Endodermal cell (in vitro differentiated cells): ENCODE measurements at places on chromosomes 13 and 19.

DNA sequence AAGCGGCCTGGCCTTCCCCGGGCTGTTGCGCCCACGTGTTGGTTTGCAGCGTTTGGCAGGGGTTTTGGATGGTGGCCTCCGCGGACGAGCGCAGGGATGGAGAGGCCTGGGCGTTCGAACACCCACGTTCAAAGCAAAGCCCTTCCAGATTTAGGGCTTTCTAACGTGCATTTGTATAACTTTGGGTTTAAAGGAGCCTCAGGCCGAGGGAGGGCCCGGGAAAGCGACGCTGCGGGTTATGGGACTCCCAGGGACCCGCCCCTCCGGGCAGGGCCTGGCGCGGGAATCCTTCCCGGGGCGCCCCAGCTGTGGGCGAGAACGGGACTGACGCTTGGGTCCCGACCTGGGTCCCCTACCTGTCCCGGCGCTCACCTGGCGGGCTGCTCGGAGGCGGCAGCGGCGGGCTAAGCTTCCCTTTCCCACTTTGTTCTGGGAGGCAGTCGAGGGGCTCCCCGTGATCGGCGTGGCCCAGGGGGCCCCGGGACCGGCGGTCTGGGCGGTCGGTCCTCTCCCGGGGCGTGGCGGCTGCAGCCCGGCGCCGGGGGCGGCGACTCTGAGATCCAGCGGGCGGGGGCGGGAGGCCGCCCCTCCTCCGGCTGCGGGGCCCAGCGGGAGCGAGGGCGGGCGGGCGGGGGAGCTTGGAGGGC, at the start of gene FBXO17:
Gene FBXO17 (minus strand): TSS at position 529 of the 647 bp plus-strand sequence. CDS start 25,423 bp downstream, outside the sequence.
- peak; percentile 85 for DNase-seq

- DNase-seq: no peak
These were observed 256.9 kb downstream of the SPRY2 start for GRCh38 chr13:80083853-80084676.

DNA sequence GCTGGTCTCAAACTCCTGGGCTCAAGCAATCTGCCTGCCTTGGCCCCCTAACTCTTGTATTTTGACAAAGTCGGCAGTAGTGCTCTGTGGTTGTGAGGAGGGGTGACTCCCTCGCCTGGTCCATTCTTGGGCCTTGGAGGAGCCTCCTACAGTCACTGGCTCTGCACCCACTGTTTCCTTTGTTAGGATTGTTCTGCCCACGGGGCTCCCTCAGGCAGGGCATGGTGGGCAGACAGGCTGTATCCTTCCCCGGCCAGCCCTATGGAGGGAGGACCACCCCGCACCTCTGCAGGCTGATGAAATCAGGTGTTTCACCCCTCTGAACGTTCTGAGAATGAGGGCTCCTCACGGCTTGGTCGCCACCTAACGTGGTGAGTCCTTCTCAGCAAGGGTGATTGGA, 9.2 kb downstream of the FCAR start:
- DNase-seq: no peak

DNA sequence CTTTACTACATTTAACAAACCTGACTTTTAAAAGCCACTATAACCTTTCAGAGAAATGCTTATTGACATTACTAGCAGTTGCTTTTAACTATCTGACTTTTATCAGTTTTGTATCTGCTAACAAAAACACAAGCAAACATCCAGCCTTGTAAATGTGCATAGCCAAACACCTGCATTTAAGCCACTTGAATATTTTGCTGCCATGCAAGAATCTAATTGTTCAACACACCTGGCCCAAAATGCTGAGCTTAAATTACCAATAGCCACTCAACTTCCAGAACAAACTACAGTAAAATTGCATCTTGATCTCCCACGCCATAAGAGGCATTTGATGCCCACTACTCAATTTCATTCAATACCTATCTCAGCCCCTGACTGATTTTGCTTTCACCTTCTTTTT, 9.3 kb downstream of the ZIC5 start:
- no peak for DNase-seq

GRCh38 chr13:111265006-111265700, 55.3 kb upstream of the TEX29 start:
- DNase-seq: peak; percentile 72

DNA sequence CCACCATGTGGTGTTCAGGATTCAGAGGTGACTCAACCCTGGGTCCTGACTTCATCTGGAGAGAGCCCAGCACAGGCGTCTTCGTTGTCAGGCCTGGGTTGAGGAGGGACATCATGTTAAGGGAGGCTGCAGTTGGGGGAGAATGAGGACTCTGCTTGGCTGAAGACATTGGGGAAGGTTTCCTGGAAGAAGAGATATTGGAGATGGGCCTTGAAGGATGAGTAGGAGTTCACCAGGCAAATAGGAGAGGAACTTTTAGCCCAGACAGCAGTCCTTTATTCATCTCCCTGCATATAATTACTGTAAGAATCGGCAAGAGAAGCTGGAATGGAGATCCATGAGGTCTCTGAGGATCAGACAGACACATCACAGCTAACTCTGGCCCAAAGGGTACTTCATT, 38.9 kb downstream of the VAV1 start:
- no peak for DNase-seq

- no peak for DNase-seq
These were observed 94.2 kb downstream of the ZNF737 start for GRCh38 chr19:20471431-20471830.

DNA sequence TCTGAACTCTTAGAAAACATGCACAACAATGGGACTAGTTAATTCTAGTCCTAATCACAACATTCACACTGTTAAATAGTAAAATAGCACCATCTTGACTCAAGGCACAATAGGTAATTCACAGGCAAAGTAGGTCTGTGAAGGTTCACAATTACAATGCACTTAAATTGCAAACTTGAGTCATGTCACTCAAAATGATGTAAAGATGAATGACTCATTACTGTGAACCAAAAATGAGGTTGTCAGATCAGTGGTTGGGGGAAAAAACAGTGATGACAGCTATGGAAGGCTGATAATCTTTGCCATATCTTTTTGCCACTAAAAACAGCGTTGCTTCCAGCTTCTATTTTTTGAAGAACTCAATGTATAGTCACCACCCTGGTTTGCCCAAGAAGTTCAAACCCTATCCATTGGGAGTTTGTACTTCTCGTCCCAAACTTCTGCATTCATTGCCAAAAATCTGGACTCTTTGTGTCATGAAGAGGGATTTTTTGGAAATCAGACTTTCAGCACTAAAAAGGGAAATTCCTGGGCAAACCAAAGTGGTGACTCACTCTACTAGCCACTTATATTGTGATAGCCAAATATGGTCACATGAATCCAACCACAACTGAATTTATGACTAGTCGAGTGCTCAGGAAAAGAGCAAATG, 200.9 kb upstream of the TMTC4 start:
- DNase-seq: no peak

DNA sequence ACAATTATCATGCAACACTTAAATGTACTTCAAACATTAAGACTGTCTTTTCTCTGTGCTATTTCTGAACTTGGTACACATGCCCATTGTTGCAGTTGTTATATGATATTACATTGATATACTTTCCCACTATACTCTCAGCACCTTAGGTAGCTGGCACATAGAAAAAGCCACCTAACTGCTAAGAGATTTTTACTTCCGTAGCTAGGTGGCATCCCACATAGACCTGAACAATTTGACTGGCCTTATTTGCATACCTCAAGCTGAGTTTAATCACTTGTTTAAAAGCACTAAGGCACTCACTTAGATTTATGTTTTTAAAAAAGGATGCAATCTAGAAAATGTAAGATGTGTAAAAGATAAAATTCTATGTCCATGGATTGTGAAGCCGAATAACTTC, 194.2 kb downstream of the POU4F1 start:
- DNase-seq: no peak

GRCh38 chr19:14563989-14564651, 7.7 kb downstream of the NDUFB7 start:
- peak; percentile 98 for DNase-seq

DNA sequence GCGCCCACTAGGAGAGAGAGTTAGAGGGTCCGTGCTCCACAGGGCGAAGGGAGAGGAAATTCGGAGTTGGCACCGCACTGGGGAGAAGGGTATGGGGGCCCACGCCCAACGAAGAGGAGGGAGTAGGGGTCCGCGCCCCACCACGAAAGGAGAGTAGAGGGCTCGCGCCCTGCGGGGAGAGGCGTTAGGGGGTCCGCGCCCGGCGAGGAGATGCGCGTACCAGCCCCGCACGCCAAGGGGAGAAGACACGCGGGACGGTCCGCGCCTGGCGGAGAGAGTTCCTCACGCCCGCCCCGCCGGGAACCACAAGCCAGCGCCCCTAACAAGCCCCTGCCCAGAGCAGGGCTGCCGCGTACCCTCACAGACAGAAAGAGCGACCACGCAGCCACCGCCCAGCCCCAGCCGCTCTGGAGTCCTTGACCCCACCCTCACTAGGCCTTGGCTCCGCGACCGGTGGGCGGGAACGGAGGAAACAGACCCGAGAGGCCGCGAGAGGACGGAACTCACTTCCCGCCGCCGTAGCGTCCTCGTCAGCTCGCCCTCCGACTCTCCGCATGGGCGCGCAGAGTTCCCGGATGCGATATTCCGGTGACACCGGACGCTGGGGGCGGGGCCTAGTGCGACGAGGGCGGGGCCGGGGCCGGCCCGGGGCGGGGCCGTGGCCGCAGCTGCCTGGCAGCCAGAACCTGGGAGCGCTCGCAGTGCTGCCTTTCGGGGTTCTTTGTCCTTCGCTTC, 20.0 kb upstream of the ZSCAN18 start:
- DNase-seq: no peak

DNA sequence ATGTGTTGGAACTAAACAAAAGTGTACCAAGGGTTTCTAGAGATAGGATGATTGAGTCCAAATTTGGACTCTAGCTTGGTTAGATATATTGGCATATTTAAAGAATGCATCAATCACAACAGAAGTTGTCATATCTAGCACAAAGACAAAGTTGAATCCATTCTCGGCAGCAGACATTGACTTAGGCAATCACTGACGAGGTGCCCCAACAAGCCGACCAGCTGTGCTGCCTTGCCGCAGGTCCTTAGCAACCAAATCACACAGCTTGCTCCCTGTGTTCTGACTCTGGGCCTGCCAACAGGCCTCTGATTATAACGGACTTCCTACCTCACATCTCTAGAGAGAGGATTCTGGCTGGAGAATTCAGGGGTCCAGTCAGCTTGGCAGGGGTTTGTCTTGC, 208.7 kb downstream of the MTUS2 start:
- no peak for DNase-seq

GRCh38 chr13:44283600-44283999, 90.0 kb upstream of the SERP2 start:
- DNase-seq: no peak

- DNase-seq: no peak
These were observed 79.4 kb downstream of the FOXO1 start for GRCh38 chr13:40586886-40587565.

GRCh38 chr13:90751026-90751425, 596.5 kb upstream of the MIR17HG start:
- DNase-seq: no peak

GRCh38 chr19:49361438-49362047, 673 bp downstream of the TEAD2 start:
- peak; percentile 90 for DNase-seq

- peak; percentile 91 for DNase-seq
These were observed 2.4 kb downstream of the TIMM13 start for GRCh38 chr19:2424686-2425621.

DNA sequence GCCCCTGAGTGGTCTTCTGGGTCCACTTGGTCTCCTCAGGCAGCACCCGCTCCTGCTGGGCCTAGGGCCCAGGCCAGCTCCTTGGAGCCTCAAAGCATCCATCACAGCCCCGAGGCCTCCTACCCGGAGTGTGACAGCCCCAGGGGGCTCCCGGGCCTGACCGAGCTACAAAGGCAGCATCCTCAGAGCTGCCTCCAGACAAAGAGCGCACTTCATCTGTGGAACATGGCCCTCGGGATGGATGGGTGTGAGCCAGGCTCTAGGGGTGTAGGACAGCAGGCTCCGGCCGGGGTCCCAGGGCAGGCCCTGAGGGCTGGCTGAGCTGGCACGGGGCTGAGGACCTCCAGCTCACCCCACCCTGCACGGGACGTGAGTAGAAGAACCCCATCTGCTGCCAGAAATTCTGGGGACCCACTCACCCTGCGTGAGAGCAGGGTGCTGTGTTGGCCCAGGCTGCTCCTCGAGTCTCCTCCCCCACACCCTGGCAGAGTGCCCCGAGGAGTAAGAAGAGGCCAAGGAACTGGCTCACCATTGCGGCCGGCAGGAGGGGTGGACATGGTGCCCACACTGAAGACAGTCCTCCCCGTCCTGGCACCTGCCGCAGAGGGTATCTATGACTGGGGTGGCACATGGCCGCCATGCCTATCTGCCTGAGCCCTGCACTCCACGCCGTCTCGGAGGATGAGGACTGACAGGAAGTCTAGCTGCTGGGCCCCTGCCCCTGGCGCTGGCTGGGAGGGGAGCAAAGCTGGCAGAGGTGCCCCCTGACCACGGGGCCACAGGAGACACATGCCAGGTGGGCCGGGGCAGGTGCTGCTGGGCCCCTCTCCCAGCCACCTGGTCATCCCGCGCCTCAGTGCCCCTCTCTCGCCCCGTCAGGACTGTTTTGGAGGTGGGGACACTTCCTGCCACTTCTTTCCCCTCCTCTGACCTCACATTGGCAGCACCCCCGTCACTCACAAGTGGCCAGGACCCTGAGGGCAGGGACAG, 22.3 kb downstream of the CEBPG start:
- DNase-seq: no peak

GRCh38 chr13:113770937-113771336, 11.9 kb downstream of the TMEM255B start:
- peak; percentile 20 for DNase-seq

DNA sequence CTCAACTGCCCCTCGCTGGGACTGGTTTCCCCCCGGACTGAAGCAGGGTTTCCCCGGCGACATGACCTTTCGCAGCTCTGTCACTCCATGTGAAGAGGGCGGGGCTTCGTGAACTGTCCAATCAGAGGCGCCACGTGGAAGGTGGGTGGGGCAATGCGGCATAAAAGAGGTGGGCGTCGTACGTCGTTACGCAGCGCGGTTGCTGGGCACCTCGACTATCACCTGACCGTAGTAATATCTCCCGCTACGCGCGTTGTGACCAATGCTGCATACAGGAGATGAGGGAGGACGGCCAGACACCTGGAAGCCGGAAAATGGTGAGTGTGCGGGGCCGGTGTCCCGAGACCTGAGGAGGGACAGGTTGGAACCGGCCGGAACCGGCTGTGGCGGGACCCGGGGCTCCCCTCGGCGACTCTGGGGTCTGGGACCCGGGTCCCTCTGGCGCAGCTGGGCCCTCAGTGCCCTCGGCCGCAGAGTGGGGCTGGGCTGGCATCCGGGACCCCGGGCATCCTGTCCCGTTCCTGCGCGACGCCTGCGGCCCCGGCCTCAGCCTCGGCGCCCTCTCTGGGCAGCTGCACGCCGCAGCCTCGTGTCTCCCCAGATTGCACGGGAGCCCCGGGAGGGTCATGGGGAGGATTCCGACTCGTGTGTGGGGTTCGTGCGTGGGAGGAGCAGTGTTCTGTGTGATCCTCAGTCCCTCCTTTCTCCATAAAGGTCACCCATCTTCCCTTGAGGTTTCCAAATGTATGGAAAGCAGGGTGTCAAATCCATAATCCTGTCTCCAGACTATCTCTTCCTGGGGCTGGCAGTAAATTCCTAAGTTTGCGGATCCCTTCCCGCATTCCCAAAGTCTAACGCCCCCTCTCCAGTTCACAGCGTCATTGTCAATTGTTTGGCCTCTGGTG, 32.2 kb downstream of the ZNF136 start:
- DNase-seq: no peak

- peak; percentile 92 for DNase-seq
These were observed 9.5 kb downstream of the MAN2B1 start for GRCh38 chr19:12656899-12657571.

- DNase-seq: no peak
These were observed 977 bp downstream of the PCDH20 start for GRCh38 chr13:61414686-61415057.

GRCh38 chr19:40192758-40193586, 1.7 kb downstream of the MAP3K10 start:
- DNase-seq: peak; percentile 57

- DNase-seq: no peak
These were observed 4.2 kb downstream of the PGPEP1 start for GRCh38 chr19:18344582-18344950.
